ENCODE measurements at places on chromosomes 16 and 17.

DNA sequence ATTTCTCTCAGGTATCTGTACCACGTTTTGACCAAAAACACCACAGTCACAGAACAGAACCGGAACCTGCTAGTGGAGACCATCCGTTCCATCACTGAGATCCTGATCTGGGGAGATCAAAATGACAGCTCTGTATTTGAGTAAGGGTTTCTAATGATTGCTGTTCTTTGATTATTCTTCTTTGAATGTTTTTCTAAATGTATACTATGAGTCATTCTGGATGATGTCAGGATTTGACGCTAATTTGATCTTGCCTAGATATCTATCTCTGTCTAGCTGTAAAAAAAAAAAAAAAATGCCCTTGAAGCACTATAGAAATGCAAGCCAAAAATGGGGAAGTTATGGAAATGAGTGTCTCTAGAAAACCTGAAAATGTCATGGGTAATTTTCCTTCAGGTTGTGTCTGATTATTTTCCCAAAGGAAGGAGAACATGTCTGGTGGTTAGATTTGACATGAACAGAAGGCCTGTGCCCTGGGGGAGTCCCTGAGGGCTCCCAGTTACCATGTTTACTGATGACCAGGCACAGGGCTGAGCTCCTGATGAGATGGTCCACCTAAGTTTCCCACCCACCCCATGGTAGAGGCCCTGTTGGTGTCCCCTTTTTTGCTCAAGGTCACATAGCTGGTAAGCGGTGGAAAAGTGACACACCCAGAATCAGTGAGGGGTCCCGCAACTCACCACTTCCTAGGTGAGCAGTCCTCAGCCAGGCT, 13.6 kb downstream of the CLEC16A start:
- DNase-seq: no peak

DNA sequence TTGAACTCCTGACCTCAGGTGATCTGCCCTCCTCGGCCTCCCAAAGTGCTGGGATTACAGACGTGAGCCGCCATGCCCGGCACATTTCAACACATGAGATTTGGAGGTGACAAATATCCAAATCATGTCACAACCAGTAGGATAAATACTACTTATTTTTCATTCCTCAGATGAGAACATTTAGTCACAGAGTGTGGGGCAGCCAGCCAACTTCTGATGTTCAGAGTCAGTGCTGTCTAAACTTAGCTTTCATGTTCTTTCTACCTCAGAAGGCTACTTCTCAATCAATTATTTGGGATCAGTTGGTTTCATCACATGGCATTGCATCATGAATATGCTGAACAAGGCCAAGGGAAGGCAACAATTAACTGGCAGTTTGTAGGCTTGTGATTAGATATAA, 134.5 kb downstream of the CDH13 start:
- DNase-seq: no peak

GRCh38 chr17:45226576-45226975, 4.9 kb downstream of the FMNL1 start:
- DNase-seq: no peak

GRCh38 chr16:80191928-80192327, 348.9 kb upstream of the DYNLRB2 start:
- DNase-seq: no peak

DNA sequence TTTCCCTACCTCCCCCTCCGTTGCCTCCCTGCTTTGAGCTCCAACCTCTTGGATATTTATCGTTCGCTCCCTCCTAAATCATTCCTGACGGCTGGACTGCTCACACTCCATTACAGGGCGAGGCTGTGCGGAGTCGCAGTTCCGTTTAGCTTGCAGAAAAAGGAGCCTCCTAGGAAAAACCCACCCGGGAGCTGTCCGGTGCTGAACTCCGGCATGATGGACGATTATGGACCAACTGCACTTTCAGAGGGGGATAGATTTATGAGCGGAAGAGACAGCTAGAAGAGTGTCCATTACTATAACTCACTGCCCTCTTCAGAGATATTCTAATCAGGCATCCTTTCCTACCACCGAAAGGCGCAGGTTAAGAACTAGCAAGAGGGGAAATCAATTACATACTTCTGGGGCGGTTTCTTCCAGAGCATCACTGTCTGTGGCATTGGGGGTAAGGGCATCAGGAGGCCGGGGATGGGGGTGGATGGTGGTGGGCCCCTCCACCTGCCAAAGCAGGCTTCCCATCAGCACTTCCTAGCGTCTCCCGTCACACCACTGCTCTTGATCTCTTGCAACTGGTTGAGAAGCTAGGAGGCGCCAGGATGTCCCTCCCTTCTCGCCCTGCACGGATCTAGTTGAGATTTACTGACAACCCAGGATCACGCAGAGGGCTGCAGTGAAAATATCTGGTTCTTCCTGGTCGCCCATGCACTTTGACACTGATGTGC, 251.2 kb downstream of the ENGASE start:
- peak; percentile 86 for DNase-seq

- DNase-seq: no peak
Measured at GRCh38 chr16:86398622-86399021, 111.7 kb upstream of the FOXF1 start.

- no peak for DNase-seq
Measured at GRCh38 chr17:77880711-77881450, 77.6 kb upstream of the TNRC6C start.

DNA sequence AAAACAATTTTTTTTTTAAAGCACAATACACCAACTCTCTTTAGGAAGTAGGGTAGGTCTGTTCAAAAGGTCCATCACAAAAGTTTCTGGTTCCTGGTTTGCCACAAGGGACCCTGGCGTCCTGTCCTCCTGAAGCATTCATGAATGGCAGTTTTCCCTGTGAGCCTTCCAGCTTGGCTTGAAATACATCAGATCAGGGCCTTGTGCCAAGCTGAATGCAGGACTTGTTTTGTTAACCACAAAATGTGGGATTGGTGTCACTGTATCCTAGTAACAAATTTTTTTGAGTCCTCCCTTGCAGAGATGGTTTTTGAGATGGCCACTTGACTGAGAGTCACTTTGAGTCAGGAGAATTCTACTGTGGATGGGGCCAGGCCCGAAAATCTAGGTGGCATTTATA, 3.9 kb downstream of the GNAO1 start:
- DNase-seq: no peak

GRCh38 chr16:74100395-74101326, 196.0 kb upstream of the PSMD7 start:
- no peak for DNase-seq

DNA sequence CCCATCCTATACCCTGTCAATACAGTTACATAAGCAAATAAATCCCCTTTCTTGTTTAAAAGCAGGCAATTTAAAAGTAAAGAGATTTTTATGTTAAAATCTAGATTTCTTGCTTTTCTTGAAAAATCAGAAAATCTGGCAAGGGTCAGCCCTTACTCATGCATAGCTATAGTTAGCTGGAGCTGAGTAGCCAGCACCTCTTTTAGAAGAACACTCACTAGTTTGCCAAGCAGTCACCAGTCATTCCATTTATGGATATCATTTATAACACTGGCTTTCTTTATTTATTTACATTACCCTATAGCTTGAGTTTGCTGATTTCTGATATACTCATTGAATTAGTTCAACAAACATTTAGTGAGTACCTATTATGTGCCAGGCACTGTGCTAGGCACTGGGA, 45.7 kb downstream of the NXPH3 start:
- DNase-seq: no peak

DNA sequence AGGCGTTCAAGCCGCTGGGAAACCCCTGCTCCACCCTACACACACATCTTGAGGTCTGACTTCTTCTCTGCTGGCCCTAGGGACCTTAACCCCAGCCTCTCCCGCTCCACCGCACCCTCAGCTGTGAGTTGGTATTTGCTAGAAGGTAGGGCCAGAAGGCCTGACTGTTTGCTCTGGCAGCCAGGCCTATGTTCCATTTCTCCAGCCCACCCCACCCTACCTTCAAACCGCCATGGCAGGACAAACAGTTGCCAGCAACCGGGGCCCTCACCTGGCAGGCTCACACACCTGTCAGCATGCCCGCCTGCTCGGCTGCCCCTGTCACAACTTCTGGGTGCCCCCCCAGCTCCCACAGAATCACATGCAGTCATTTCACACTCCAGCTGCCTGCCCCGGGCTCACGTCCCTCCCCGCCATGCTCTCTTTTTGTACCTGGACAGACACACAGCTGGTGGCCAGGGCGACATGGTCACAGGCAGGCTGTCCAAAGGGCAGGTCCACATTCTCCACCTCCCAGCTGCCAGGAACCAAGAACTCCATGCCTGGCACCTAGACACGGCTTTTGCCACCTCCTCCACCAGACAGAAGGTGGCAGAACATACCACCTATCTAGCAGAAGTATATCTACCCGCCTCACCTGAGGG, 2.6 kb upstream of the ATP2A3 start:
- DNase-seq: no peak

- DNase-seq: no peak
Measured at GRCh38 chr17:35809855-35810461, 674 bp downstream of the TAF15 start.
